ENCODE measurements at places on chromosomes 7 and 10. TPM values are rescaled to one million over a fixed set of nuclear protein-coding genes. Genes with fewer than 3 reads are reported as not detected.

DNA sequence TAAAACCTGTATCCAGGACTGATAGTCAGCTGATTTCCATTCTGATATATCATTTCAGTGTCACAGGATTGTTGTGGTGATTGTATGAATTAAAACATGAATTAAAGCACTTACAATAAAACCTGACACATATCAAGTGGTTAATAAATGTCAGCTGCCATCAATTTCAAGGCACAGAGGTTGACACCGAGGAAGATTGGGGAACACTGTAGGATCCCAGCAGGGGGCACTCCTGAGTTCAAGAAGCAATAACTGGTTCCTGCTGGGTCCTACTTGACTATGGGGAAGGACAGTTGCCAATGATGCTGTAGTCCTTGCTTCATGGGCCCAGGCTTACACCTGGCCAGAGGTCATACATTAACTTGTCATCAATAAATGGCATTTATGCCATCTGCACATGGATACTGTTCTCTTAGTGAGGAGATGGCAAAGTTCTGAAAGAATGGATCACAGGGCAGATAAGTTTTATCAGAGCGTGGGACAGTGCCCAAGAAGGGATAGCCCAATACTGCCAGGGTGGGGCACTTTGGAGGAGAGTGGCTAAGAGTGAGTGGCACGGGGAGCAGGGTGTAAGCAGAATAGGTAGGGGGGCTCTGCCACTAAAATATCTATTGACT is 24.1 kb downstream of the FZD1 start:
- DNase-seq: no peak

- DNase-seq: no peak
These were observed 72.6 kb downstream of the AP3M1 start for GRCh38 chr10:74078037-74078436.

DNA sequence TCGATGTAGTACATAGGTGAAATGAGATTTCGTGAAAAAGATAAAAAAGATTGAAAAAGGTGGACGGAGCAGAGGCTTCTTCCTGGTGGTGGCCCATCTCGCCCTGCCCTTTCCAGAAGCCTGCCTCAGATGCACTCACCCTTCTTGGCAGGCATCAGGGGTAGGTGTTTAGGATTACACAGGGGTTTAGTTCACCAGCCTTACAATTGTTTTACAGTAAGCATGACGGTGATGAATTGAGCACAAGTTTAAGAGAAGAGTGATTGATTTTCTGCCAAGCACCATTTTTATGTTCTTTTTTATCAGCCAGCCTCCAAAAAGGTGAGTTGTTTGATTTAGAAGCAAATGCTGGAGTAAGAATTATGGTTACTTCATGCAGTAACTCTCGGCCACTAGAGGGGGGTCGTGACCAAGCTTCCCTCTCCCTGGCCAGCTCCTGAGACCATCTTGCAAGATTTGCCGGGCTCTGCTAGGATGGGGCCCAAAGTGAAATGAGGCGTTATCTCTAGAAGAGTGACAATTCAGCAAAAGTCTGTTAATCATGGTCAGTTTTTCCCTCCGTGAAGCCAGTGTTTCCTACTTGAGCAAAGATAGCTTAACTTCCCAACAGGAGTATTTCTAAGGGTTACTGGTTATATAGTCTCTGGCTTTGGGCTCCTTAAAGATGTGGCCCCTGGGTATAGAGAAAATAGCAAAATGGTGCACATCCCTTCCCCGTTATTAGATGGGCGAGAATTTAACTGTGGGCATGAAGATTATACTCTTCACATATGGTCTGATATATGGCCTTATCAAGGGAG is 228.8 kb downstream of the BMPER start:
- peak; percentile 80 for DNase-seq

DNA sequence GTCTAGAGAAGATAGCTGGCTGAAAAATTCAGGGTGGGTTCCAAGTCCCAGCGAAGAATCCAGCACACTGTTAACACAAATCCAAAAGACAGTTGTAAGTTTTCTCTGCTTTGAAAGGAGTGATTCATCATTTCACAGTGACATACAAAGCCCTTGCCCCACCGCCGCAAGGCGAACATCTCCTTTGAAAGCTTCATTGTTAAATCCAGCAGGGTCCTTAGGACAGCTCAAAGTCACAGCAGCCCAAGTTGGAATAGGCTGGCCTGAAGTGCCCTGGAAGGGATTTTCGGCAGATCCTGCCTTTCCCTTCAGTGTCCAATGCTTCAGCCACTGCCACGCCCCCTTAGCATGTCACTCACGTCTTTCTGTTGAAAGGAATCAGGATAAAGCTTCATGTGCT is 526.1 kb downstream of the CALN1 start:
- no peak for DNase-seq

GRCh38 chr10:23325132-23325531 is 19.5 kb downstream of the C10orf67 start:
- no peak for DNase-seq

- no peak for DNase-seq
These were observed 102.3 kb upstream of the ARHGAP21 start for GRCh38 chr10:24826009-24826408.

- DNase-seq: peak; percentile 39
These were observed 115.9 kb upstream of the CACUL1 start for GRCh38 chr10:118870467-118871243.

DNA sequence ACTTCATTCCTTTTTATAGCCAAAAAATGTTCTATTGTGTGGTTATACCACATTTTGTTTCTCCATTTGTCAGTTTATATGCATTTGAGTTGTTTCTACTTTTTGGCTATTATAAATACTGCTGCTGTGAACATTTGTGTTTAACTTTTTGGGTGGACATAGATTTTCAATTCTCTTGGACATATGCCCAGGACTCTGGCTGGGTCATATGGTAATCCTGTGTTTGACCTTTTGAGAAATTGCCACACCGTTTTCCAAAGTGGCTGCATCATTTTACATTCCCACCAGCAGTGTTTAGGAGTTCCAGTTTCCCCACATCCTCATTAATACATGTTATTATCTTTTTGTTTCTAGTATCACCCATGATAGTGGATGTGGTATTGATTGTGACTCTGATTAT is 39.4 kb downstream of the CSGALNACT2 start:
- no peak for DNase-seq

The ITPRID1 gene
- not detected for total RNA-seq

The CASTOR2 gene
- 12.6 TPM for total RNA-seq

The C10orf143 gene
- total RNA-seq: 6.5 TPM

The PCDH15 gene
- 0.34 TPM for total RNA-seq

The NUTM2E gene
- 0.30 TPM for total RNA-seq

All from ovary (tissue), 10 donors.